ENCODE measurements at places on chromosomes 3 and 15.

- DNase-seq, result no peak
Observed at GRCh38 chr3:52923963-52924362, 26.6 kb upstream of the STIMATE start.

- DNase-seq, result no peak
Observed at GRCh38 chr15:60649845-60650548, 171.1 kb upstream of the ICE2 start.

- no peak for DNase-seq
Observed at GRCh38 chr15:78149805-78150751, 916 bp downstream of the IDH3A start.

GRCh38 chr3:68919000-68919399, 13.3 kb downstream of the TAFA4 start:
- no peak for DNase-seq

- DNase-seq, result no peak
Observed at GRCh38 chr15:81888748-81889484, 156.9 kb downstream of the MEX3B start.

DNA sequence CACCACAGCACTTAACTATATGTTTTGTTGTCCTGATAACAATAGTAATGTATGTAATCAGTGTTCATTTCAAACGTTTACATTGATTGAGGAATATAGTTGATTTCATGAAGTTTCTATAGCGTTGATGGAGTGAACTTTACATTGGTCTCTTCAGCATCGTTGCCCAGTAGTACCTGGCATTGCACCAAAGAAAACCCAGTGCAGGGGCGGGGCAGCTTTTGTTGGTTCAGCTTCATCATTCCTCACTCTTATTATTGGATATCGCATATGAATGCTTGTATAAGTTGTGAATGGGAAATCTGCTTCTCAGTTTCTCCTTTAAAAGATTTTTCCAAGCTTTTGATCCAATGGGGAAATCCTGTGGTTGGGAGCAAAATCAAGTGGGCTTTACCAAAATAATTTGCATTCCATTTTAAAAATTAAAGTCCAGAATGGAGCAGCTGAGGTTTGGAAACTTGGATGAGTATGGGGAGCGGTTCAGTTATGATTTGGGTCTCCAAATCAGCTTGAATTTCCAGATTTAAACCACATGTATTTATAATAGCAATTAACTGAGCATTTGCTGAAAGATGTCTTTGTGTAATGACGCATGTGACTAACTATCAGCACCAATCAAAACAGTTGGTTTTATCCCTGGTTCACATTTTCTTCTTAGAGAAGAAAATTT, 213.7 kb downstream of the ALCAM start:
- DNase-seq, result no peak

DNA sequence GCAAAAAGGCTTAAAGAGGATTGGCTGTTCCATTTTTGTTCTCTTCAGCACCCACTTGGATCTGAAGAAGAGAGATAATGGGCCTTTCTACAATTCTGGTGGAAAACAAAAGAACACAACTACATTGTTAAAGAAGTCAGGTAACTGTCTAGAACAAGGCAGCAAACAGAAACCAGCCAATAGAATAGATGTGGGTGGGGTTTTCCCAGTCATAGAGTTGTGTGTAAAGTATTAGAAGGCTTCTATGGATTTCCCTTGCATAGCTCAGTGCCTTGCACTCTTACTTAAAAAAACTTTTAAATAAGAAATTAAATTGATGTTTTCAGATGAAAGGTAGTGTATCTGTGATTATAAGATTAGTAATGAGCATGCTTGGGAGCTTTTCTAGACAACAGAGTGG, 462.7 kb upstream of the ATP11B start:
- no peak for DNase-seq

DNA sequence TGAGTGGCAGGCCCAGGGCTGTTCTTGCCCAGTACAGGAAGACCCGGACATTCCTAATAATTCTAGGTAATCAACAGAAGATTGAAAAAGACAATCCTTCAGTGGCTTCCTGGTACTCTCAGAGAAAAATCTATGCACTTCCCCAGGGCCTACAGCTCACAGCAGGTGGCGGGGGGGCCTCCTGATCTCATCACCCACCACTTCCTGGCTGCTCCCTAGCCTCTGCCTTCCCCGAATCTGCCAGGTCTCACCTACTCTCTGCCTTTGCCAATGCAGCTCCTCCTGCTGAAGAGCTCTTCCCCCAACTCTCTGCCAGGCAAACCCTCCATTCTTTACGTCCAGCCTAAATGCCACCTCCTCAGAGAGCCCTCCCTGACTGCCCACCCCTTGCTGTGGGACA, 37.5 kb downstream of the EHD4 start:
- DNase-seq, result peak; percentile 36

GRCh38 chr3:71432044-71432975, 151.2 kb downstream of the FOXP1 start:
- no peak for DNase-seq

DNA sequence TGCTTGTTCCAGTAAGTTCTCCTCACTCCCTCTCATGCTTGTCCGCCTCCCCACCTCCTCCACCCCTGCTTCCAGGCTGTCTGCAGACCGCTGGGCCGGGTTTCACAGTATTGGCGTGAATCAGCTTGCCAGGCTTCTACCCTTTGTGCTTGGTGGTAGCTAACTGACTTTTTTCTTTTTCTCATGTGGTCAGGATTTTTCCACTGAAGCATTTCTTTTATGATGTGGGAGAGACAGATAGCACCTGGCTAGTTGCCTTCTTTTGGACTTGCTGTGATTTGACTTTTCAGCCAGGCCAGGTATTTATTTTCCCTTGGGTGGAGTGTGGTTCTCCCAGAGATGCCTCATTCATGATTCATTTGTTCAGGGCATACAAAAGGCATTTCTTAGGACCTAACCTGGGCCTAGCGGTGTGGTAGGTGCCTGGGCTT, 60.6 kb downstream of the ST6GAL1 start:
- DNase-seq, result no peak

- DNase-seq, result no peak
Observed at GRCh38 chr3:138245026-138245425, 57.9 kb downstream of the ARMC8 start.

Data from right forelimb (tissue), 1 donor.